ENCODE measurements at places on chromosomes 3 and 15. TPM values are rescaled to one million over a fixed set of nuclear protein-coding genes. Genes with fewer than 3 reads are reported as not detected.

DNA sequence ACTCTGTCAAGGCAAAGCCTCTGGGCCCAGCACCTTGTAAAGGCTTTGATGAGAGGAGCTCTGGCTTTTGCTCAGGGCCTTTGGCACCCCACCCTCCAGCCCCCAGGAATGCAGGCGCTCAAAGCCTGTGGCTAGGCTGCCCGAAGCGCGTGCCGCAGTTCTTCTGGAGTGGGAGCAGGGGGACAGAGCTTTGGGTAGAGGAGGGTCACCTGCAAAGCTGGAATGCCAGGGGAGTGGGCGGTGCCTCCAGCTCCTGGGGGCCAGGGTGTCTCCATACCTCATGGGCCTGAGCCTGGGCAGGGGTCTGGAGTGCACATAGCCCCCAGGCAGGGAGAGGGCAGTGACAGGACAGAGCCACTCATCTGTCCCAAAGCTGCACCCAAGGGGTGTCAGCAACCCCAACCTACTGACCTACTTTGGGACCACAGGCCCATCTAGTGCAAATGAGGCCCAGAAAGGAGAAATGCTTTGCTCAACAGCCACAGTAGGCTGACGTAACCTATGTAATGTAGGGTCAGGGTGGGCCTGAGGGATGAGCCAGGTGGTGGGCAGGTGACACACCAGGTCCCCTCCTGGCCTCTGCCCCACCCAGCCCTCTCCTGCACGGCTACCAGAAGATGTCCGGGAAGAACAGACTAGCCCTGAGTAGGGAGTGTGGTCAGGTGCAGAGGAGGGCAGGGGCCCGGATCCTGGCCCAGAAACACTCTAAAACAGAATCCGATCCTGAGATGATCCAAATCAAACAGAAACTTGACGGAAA is 2.2 kb upstream of the CALML4 start:
- DNase-seq = no peak

DNA sequence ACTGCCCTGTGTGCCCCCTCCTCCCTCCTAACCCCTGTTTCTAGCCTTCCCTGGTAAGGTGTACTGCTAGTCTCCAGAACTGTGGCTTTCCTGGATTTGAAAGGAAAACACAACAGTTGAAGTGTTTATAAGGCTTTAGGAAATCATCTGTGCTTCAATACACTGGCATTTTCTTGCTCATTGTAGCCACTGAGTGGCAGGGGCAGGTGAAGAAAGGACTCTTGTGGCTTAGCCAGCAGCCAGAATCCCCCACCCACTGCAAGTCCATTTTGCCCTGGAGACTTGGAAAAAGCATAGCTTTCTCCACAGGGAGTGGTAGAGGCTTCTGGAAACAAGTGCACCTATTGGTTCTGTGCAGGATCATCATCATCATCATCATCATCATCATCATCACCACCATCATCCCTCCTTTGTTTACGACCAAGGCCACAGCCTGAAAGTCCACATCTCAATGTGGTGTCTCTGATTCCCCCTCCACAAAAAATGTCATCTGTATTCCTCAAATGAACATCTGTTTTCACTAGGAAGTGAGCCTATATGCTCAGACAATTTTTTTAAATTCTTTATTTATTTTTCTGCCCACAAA is 33.4 kb downstream of the AQP9 start:
- DNase-seq = no peak

DNA sequence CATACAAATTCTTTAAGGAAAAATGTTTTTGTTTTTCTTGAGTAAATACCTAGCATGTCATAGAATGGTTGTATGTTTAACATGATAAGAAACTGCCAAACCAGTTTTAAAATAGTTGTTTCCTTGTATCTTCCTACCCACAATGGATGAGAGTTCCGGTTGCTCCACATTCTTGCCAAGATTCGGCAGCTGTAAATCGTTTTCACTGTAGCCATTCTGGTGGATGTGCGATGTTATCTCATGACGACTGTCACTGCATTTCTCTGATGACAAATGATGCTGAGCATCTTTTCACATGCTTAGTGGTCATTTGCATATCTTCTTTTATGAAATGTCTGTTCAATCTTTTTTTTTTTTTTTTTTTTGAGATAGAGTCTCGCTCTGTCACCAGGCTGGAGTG is 36.6 kb upstream of the SH3GL3 start:
- no peak for DNase-seq

GRCh38 chr3:192399767-192400166 is 327.6 kb downstream of the FGF12 start:
- DNase-seq = no peak

DNA sequence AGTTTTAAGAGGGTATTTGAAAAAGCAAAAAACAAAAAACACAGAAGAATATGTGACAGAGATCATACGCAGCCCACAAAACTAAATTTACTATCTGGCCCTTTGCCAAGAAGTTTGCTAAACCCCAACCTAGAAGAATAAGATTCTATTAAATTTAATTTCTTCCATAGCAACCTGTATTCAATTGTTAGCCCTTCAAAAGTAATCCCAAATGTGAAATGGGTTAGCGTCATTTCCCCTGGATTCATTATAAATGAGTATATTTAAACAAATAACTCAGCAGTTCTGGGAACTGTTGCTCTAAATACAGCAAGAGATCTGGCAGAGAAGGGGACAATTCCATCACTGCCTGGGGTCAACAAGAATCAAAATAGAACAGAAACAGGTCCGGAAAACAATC is 56.8 kb downstream of the CERS3 start:
- DNase-seq = no peak

- DNase-seq = no peak
These were observed 4.2 kb upstream of the CILP start for GRCh38 chr15:65215496-65215895.

GRCh38 chr3:174812172-174812862 is 46.8 kb upstream of the NAALADL2 start:
- no peak for DNase-seq

The PTPN23 gene
- 14.3 TPM for total RNA-seq

GRCh38 chr15:100170291-100171210 is 171.2 kb downstream of the ADAMTS17 start:
- no peak for DNase-seq

DNA sequence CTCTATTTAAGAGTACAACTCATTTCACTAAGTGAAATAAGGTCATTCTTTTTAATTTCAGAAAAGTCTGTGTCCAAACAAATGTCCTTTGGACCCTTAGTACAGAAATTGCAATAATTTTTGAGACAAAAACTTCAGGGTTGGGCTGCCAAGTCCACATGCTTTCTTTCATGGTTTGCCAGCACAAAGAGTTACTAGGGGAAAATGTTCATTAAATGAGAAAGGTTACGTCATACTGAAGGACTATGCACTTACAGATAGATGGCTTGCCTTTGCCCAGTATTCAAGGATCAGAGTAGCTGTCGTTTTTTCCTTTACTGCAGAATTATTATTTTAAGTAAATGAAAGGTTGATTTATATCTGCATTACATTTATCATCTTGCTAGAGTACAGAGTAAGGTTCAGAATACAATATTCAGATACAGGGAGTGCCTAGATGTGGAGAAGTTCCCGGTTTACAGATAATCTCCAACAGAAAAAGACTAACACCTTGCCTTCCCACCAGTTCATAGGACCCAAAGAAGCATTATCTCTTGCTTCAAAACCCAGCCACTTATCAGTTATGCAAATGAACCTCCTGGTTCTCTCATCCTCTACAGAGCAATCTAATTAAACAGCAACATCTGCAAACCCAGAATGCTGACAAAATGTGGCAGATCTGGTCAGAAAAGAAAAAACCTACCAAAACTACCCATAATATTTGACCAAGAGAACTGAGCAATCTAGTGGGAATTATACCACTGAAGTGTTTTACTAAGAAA is 179.3 kb downstream of the FRMD5 start:
- peak; percentile 76 for DNase-seq

DNA sequence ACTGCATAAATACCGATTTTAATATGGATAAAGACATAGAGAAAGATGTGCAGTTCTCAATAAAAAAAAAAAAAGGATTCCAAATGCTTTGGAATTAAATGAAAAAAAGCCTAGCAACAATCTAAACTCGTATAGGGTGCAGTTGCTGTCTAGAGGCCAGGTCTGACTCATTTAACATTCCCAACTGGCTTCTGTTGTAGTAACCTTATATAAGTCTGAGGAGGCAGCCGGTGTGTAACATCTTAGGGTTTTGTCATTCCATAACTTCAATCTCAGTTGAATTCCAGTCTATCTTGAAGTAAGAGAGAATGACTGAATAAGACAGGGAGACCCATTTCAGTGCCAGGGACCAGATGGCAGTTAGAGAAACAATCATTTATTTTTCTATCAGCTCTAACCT is 6.5 kb downstream of the PDCD10 start:
- peak; percentile 78 for DNase-seq

The NR2E3 gene
- total RNA-seq = 0.63 TPM

GRCh38 chr3:156691920-156692319 is 17.5 kb downstream of the TIPARP start:
- DNase-seq = peak; percentile 83

- DNase-seq = no peak
These were observed 27.3 kb downstream of the ADCY5 start for GRCh38 chr3:123421353-123422174.

The MED12L gene
- 0.72 TPM for total RNA-seq

- no peak for DNase-seq
These were observed 594.0 kb upstream of the UBE2E2 start for GRCh38 chr3:22609139-22609538.

GRCh38 chr3:146772211-146772743 is 167.1 kb upstream of the PLSCR5 start:
- DNase-seq = no peak

The RAD51 gene
- total RNA-seq = 12.1 TPM

DNA sequence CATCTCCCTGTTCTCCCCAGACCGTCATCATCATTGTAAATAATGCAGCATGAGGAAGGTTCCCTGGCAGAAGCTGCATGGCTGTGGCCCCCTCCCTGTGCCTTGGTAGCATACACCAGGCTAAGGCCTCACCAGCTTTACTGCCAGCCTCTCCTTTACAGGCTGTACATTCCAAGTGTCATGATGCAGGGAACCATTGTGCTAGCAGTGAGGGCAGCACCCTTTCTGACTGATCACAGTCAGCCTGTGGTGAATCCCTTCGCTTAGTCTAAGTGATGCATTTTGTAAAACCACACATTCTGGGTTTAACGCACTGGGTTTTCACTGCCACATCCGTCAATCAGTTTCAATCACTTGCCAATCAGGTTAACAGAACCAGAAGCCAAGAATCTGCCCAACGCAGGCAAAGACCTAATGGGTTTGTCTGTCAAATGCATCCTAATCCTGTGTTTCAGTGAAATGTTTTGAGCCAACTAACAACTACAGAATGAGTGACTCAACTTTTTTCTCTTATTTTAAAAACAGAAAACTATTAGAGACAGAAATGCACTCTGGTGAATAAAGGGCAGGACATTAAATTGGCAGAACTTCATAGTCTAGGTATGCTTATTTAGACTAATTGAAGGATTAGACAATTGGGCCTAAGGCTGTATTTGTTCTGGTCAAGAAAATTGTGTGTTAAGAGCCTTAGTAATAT is 225.9 kb upstream of the DPH6 start:
- DNase-seq = no peak

- DNase-seq = no peak
These were observed 58.4 kb downstream of the DAPK2 start for GRCh38 chr15:63987796-63988378.

GRCh38 chr3:98743071-98743470 is 20.1 kb upstream of the ST3GAL6 start:
- DNase-seq = no peak

The PTPRG gene
- 27.6 TPM for total RNA-seq

GRCh38 chr3:132659000-132659364 is 627 bp downstream of the ACAD11 start:
- no peak for DNase-seq

DNA sequence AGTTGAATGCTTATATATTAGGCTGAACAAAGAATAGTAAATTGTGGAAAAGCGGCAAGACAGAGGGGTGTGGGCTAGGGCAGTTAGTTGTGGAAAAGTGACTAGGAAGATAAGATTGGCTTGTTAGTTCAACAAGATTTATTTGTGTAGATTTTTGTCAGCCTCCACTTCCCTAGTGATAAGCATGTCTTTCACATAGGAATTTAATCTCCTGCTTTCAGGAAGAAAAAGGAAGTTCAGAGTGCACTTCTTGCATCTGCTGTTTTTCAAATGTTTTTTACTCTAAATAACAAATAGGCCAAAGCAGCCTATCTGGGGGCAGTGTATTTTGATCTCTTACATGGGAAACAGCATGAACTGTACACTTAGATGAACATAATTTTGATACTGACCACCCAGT is 919.9 kb downstream of the NAALADL2 start:
- DNase-seq = no peak

DNA sequence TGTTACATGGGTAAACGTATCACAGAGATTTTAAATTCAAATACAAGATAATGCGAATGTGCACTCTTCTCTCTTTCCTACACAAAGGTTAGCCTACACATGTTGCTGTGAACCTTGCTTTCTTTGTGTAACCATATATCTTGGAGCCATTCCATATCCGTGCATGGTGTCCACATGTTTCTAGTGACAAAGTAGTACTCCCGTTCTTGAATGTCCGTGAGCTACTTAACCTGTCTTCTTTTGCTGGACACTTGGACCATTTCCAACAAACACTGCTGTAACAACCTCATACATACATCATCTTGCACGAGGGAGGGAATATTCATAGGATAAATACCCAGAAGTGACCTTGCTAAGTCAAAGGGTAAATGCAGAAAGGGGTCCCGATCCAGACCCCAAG is 75.0 kb downstream of the STRIT1 start:
- no peak for DNase-seq

- DNase-seq = no peak
These were observed 56.7 kb downstream of the RPL22L1 start for GRCh38 chr3:170813266-170813665.

The GOLGA8Q gene
- 1.1 TPM for total RNA-seq

DNA sequence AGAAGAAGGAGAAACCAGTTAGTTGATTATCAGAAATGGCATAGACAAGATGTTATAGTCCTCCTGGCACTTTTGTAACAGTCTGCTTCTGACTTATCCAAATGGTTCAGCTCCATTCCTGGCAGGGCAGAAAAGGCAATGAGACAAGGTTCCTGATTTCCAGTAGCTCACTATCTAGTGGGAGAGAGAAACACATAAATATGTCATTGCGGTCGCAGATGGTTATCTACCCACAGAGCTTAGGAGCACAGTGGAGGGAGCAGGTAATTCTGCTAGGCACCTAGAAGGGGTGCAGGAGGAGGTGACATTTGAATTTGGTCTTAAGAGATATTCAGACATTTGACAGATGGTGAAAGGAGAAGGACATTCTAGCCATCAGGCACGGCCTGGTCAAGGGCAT is 78.1 kb downstream of the TAMM41 start:
- DNase-seq = no peak

DNA sequence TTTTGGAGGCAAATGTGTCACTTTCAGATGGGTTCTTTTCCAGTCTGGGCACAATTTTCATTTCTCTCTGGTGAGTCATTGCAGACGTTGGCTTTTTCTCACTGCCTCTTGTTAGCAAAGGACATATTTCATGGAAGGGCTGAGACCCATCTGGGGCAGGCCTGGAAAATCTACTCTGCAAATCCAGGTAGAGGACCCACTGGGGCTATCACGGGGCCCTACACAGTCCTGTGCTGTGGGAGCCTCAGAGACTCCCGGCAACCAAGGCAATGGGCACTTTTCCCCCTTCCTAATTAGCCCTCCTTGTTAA is 58.0 kb downstream of the HRH1 start:
- DNase-seq = peak; percentile 68

GRCh38 chr3:60708191-60708975 is 542.9 kb downstream of the FHIT start:
- DNase-seq = peak; percentile 68
